Hematopoietic multipotent progenitor cell treated with erythropoietin and hydrocortisone succinate and interleukin-3 and kit ligand, for 15 days (in vitro differentiated cells): ENCODE measurements at places on chromosomes 5 and 9.

DNA sequence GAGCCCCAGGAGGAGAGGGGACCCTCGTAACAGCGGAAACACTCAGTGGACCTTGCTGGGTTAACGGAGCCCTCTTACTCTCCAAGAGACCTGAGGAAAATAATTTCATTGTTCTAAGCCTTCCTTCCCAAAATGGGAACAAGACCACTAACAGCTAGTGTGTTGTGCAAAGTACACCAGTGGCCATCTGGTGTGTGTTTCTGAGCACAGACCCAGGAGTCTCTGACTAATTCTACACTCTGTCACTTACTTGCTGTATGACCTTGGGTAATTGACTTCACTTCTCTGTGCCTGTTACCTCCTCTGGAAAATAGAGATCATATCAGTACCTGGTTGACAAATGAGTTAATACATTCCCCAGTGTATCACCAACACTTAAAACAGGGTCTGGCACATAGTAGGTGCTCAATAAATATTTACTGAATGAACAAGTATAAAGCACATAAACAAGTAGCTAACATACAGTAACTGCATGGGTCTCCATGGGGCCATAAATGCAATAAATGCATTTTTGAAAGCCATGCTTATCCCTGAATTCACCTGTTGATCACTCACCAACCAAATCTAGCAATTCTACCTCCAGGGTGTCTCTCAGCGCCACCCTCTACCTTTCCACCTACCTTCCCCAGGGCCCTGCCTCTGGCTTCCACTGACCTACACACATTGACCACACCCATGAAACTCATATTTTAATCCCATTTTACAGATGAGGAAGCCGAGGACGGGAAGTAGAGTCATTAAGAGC, 44.7 kb upstream of the AKNA start:
- DNase-seq, result no peak

DNA sequence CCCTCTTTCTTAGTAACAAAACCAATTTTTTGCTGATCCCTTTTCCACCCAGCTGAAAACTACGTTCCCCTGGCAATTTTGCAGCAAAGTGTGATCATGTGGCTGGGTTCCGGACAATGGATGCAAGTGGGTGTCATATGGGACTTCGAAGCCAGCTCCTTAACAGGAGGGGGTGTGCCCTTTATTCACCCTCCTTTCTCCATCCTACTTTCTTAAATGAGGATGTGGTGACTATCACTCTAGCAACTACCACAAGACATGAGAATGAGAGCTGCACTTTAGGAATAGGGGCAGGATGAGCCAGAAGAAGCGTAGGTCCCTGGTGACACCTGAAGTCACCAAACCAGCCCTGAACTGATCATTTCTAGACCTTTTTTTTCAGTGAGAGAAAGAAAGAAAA, 58.9 kb downstream of the IRF1 start:
- DNase-seq, result no peak

DNA sequence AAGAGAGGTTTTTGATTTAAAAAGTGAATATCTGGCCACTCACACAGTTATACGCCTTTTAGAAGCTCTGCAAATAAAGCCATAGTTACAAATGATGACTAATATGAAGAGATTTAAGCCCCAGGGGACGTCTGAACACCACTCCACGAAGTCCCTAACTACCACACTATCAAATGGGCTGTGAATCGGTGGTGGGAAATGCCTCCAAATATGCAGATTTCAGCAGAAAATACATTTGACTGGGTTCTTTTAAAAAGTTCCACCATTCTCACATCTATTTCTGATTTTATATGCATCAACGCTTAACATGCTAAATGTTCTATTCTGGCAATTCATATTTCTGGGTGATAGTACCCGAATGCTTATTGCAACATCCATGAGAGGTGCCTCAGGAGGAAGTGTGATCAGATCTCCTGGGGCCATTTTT, 22.5 kb downstream of the TICAM2 start:
- no peak for DNase-seq

DNA sequence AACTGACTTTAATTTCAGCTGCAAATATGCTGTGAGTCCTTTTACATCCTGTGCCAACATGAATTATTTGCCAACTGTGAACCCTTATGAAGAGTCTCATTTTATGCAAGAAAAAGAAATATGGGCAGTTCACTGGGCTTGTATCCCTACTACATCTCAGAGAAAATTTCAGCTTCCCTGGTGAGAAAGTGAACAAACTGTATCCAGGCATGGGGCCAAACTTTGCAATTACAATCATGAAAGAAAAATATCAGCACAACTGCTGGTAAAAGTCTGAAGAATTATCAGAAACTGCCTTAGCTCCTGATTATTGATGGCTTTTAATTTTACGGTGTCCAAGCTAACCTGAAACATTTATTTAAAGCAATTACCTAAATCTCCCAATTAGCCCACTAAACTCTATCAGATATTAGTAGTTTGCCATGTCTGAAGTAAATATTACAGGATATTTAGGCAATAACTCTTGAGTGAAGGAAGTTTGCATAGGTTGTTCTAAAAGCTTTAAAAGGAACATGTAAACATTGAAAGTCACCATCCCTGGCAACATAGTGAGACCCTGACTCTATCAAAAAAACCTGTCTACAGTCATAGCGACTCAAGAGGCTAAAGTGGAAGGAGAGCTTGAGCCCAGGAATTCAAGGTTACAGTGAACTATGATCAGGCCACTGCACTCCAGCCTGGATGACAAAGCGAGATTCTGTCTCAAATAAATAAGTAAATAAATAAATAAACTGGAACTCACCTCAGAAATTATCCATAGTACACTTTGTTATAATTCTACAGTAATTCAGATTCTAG, 83.9 kb upstream of the HCN1 start:
- no peak for DNase-seq

GRCh38 chr5:176542135-176542595, 5.0 kb upstream of the RNF44 start:
- DNase-seq, result peak; percentile 17
